Endothelial cell of umbilical vein (primary cell): ENCODE measurements at places on chromosomes 2 and 18. TPM values are rescaled to one million over a fixed set of nuclear protein-coding genes. Genes with fewer than 3 reads are reported as not detected.
A peak's percentile ranks its signal among the peaks of the same experiment; 100 is the strongest.

Gene TRAF3IP1
- total RNA-seq: 15.0 and 15.9 TPM in 2 replicates

Gene UGT1A10
- not detected in 2 replicates for total RNA-seq

DNA sequence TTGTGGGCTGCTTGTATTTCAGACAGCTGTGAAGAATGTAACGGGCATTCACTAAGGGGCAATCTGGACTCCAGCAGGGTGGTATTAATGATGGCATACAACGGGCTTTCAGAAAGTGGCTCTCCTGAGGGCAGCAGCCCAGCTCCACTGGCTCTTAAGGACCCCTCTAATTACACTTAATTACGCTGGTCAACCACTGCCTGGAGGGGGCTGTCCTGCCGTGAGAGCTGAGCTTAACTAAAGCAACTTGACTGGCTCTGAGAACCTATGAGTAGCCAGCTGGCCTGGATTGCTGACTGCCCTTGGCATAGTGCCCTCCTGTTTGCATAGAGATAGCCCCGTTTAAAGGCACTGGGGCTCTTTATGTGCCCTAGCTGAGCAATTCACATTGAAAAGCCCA lies 3.8 kb downstream of the LIPG start:
- H3K4me1 ChIP-seq: peaks cover 37% of the 10 kb centered on the region
- peaks cover 21% of the 10 kb centered on the region for H3K36me3 ChIP-seq
- H3K4me3 ChIP-seq: no peak overlapping the region
- no peak for DNase-seq

DNA sequence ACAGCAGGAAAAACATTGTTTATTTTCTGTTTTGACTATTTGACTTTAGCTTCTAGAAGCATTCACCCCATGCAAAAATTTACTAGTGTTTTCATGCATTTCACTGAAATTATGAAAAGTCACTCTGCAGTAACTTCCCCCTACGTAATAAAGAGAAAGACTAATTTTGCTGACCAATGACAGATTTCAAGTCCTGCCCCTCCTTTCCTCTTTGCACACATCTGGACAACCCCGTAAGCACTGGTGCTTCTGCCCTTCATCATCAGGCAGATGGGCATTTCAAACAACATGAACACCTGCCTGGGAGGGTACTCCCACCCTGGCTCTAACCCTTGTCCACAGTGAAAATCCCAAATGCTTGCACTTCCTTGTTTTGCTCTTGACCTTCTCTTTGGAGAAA lies 815.0 kb upstream of the ID2 start:
- H3K27ac ChIP-seq: no peak overlapping the region
- H3K4me1 ChIP-seq: no peaks in the 10 kb centered on the region
- no peak overlapping the region for H3K4me3 ChIP-seq
- H3K27me3 ChIP-seq: no peaks in the 10 kb centered on the region
- no peak for DNase-seq

- no peaks in the 10 kb centered on the region for H3K36me3 ChIP-seq
- no peak overlapping the region for H3K27ac ChIP-seq
- DNase-seq: no peak
- peaks cover 18% of the 10 kb centered on the region for H3K27me3 ChIP-seq
- no peaks in the 10 kb centered on the region for H3K4me1 ChIP-seq
- no peak overlapping the region for H3K4me3 ChIP-seq
These were observed 11.3 kb upstream of the EXOC6B start for GRCh38 chr2:72837171-72837570.

DNA sequence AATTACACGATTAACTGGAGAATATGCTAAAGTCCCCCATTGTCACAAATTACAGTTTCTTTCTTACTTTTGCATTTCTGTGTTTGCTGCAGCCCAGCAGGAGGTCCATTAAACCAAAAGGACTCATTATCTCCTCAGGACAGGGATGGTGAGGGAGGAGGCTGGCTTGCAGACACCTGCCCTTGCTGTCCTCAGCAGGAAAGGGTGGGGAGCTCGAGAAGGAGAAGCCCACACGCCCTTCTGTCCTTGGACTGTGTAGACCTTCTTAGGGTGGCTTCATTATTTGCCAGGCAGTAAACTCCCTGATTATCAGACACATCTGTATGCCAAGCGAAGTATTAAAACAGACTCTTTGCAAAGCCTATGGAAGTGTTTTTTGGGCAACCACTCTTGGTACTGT lies 196.0 kb downstream of the LDLRAD4 start:
- H3K4me1 ChIP-seq: peaks cover 7% of the 10 kb centered on the region
- no peak overlapping the region for H3K27ac ChIP-seq
- no peak overlapping the region for H3K4me3 ChIP-seq
- no peak for DNase-seq

DNA sequence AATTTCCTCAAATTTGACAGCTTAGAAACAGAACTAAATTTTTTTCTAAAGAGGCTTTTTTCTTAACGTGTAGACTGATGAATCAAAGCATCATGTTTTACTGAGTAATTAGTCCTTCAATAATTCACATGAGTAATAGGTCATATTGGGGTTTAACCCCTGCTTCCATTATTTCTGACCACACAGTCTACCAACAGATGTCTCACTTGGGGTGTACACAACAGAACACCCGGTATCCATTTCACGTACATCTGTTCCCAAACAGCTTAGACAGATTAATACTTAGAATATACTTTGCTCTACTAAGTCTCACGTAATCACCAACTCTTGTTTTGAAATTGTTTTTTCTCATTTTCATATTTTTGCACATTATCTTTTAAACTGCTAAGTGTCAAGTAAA lies 14.8 kb downstream of the CERKL start:
- H3K36me3 ChIP-seq: no peaks in the 10 kb centered on the region
- no peak for DNase-seq
- no peak overlapping the region for H3K27ac ChIP-seq
- H3K4me3 ChIP-seq: no peak overlapping the region
- no peaks in the 10 kb centered on the region for H3K27me3 ChIP-seq

DNA sequence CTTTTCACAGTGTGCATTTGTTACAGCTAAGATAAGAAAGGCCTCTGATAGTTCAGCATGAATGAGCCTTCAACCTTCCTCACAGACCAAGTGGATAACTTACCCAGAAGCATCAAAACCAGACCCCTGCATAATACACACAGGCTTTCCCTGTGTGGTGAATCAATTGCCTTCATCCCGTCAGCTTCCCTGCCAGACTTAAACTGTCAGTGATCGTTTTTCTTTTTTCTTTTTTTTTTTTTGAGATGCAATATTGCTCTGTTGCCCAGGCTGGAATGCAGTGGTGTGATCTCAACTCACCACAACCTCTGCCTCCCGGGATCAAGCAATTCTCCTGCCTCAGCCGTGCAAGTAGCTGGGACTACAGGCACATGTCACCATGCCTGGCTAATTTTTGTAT lies 20.5 kb upstream of the SLC35F5 start:
- no peaks in the 10 kb centered on the region for H3K36me3 ChIP-seq
- no peak overlapping the region for H3K4me3 ChIP-seq
- no peak for DNase-seq
- H3K27ac ChIP-seq: no peak overlapping the region

DNA sequence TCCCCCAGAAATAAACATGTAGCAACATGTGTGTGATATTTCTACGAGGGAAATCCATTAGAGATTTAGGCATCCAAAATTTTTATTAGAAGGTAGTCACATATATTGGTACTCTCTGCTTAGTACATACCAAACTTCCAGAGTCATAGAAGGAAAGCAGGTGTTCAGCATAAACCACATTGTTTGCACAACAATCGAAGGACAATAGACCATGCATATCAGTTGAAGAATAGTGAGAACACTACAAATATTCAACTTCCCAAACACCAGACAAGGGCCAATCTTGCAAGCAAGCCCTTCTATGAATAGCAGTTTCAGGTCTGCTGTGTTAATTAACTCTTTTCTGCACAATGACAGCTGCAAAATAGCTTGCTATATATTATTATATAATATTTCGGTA lies 702.2 kb downstream of the ERBB4 start:
- H3K36me3 ChIP-seq: no peaks in the 10 kb centered on the region
- no peak overlapping the region for H3K4me3 ChIP-seq
- no peaks in the 10 kb centered on the region for H3K27me3 ChIP-seq

- no peak for DNase-seq
- H3K27ac ChIP-seq: no peak overlapping the region
- H3K36me3 ChIP-seq: no peaks in the 10 kb centered on the region
- H3K27me3 ChIP-seq: peaks cover 22% of the 10 kb centered on the region
These were observed 62.5 kb upstream of the BCL2L11 start for GRCh38 chr2:111058264-111058663.

- peak overlapping the region; percentile 5 for H3K4me3 ChIP-seq
- peaks cover 31% of the 10 kb centered on the region for H3K4me1 ChIP-seq
- no peaks in the 10 kb centered on the region for H3K27me3 ChIP-seq
- H3K27ac ChIP-seq: peak overlapping the region; percentile 24
These were observed 151.3 kb downstream of the NEDD4L start for GRCh38 chr18:58195278-58195765.
